ENCODE measurements at places on chromosomes 5 and 9.

GRCh38 chr5:31707329-31707728 lies 68.4 kb downstream of the PDZD2 start:
- no peak for DNase-seq

GRCh38 chr5:10797261-10797660 lies 36.2 kb upstream of the DAP start:
- DNase-seq: no peak

DNA sequence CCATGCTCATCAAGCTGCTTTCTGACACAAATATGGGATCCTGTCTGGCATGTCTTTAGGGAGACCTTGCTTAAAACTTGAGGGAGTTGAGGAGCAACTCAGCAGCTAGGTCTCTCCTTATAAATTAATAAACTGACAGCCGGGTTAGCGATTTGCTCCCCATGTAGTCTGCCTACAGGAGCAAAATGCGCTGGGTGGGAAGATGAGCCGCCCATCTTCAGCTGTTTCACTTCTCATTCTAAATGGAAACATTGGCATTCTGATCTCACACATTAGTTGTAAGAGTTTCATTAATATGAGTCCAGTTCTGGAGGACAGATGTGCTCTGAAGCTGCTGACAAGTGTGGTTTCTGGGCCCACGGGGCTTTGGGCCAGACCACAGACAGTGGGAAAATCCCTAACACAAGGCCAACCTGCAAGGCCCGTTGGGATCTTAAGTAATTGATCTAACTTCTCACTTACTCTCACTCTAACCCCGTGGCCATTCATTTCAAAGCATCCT lies 197.0 kb downstream of the MCTP1 start:
- DNase-seq: no peak

- no peak for DNase-seq
Measured at GRCh38 chr5:82624062-82624461, 345.9 kb upstream of the RPS23 start.

GRCh38 chr5:94276048-94276447 lies 342.4 kb downstream of the KIAA0825 start:
- no peak for DNase-seq
